Astrocyte (in vitro differentiated cells and primary cell): ENCODE measurements at places on chromosomes 7 and 10. TPM values are rescaled to one million over a fixed set of nuclear protein-coding genes. Genes with fewer than 3 reads are reported as not detected.
A peak's percentile ranks its signal among the peaks of the same experiment; 100 is the strongest.

DNA sequence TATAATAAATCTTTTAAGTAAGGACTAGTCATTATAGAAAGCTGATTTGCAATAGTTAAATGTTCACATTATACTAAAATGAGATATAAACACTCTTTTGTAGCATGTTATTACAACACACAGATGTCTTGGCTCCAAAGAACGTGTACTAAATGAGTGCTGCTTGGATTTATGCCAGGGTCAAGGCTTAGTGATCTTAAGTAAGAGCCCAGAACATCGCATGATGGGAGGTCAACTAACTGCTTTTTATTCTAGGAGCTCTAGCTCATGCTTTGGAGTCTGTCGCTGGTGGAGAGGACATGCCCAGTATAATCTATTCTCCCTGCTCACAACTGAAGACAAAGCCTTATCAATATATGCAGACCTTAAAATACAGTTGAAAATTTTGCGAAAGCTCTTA lies 315.1 kb downstream of the BBS9 start:
- no peak for DNase-seq

DNA sequence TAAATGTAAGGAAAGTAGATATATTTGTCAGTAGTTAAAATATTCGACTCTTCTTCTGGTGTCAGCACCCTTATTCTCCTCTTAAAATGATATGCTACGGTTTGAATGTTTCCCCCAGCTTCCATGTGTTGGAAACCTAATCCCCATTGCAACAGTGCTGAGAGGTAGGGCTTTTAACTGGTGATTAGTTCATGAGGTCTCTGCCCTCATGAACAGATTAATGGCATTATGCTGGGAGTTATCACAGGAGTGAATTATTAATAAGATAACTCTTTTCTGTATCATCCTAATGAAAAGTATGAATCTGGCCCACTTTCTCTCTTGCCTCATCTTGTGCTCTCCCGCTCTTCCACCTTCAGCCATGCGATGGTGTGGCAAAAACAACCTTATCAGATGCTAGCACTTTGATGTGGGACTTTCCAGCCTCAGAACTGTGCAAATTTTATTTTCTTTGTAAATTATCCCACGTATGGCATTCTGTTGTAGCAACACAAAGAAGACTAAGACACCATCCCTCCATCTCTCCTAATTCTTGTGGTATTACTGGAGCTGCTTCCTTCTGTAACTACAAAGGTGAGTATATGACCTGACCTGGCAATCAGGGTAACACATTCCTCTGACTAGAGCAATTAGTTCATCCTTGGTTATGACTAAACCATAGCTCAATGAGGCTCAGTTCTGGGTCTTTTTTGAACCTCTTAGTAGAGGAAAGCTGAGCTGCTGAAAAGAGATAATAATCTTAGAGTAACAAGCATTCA lies 171.1 kb upstream of the TMEM196 start:
- peak; percentile 16 for DNase-seq

DNA sequence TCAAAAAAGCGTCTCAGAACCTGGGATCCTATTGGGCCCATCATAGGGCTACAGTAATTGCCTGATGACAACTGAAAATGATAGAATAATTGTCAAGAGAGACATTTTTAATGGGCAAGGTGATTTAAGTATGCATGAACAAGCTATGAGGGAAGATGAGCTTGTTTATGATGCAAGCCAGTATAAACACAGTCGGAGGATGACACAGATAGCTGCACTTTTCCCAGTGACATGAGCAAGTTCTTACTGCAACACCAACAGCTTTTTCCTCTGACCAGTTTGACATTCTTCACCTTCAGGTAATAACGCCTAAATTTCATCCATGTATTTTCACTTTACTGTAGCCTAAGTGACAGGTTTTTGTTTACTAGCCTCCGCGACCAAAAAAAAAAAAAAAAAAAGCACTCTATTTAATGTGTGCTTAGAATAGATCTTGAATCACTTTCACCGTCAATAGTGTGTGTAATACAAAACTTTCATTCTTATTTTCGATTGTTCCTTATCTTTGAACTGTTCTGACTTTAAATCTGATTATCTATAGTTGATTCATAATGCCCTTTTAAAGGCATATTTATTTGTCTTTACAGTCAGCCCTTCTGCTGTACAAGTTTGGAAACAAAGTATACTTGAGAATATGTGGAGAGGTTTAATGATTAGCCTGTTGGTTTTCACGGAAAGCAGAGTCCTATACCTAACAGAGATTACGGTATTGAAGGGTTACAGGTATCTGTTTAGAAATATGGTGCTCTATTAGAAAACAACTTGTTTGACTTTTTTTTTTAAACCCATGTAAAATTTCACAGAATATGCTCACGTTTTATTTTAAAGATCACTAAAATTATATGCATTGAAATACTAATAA lies 1.7 kb downstream of the FOXP2 start:
- no peak for DNase-seq

GRCh38 chr7:52502281-52502680 lies 533.2 kb upstream of the POM121L12 start:
- no peak for DNase-seq

DNA sequence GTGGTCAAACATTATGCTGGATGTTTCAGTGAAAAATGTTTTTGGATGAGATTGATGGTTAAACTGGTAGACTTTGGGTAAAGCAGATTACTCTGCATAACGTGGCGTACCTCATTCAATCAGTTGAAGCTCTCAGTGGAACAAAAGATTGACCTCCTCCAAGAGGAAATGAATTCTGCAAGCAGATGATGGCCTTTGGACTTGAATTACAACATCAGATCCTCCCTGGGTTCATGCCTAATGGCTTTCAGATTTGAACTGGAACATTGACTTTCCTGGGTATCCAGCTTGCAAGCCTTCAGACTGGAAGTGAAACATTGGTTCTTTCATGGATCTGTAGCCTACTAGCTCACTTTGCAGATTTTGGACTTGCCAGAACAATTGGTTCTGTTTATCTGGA lies 169.3 kb upstream of the MALRD1 start:
- DNase-seq: no peak

DNA sequence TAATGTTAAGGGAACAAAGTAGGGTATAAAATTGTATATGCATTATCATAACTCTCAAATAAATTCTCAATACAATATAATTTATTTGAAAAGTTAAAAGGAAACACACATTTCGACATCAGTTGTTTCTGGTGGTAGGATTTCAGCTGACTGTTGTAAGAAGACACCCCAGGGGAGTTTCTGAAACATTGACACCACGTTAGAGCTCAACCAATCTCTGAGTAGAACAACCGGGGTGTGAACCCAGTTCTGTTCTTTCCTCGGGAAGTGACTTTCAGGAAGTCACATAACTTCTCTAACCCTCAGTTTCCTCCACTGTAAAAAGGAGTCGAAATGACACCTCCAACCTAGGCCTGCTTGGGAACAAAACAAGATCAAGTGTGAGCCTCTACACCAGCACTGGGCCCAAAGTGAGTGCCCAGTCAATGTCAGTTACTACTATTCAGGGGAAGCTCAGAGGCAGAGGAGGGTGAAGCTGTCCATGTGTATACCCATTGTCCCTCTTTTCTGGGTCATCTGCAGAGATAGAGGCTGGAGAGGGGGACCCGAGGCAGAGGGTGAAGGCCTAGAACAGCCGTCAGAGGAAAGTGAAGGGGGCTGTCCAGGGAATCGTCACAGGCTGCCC lies 67.1 kb downstream of the AOAH start:
- DNase-seq: no peak

GRCh38 chr7:26409661-26410547 lies 118.2 kb downstream of the SNX10 start:
- DNase-seq: no peak

DNA sequence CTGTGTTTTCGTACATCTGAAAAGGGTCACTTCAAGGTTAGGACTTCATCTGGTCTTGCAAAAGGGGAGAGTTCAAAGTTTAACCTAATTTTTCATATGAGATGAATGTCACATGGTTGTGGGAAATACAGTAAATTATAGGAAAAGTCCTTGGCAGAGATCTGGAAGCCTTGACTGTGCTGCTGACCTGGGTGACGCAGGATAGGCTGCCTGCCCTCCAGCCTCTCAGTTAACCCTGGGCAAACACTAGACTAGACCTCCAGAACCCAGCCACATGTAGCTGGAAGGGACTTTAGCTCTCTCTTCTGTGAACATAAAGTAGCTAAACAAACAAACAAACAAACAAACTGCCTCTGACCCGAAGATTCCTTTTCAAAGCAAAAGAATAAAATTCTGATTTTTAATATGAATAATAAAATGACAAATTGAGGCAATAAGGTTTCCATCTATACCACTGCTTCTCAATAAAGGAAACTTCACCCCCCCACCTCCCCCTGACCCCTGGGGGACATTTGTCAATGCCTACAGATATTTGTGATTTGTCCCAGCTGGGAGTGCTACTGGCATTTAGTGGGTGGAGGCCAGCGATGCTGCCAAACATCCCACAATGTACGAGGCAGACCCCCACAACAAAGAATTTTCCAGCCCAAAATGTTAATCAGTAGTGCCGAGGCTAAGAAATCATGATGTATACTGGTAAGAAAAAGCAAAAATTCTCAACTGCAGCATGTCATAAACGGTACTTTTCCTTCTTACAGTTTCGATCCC lies 75.2 kb upstream of the PRR15 start:
- DNase-seq: no peak

DNA sequence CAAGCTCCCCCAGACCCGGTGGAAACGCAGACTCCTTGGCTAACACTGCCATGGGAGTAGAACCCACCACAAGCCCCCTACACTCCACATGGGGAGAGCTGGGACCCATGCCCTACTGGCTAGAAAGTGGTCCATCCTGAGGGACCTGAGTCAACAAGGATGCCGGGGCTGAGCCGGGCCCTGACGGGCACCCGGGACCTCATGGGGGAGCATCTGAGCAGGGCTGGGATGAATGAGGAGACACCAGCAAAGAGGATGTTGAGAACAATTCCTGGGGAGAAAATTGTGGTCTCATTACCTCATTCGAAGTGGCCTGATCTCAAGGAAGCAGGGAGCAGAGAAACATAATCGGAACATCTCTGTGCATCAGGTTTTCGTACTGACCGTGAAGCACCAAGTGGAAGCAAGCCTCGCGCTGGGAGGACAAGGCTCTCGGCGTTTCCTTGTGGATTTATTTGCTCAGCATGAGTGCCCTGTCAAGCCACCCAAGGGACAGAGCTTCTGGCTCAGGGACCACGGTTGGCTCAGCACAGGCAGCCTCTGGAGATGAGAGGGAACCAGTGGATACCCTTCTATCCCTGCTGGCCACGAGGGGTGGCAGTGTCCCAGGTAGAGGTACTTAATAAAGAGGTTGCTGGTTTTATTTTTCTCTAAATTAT lies 132.2 kb upstream of the FAM20C start:
- DNase-seq: no peak

Gene PALD1
- 1.8 and 2.0 TPM in 2 replicates for total RNA-seq

Gene PLEKHS1
- not detected in 2 replicates for total RNA-seq
